NCI-H774 (cell line): ENCODE measurements at places on chromosomes 3 and 15.
A peak's percentile ranks its signal among the peaks of the same experiment; 100 is the strongest.

- DNase-seq = no peak
Observed at GRCh38 chr3:151144760-151145159, 58.3 kb downstream of the GPR171 start.

GRCh38 chr15:68380456-68380855, 51.5 kb downstream of the ITGA11 start:
- DNase-seq = no peak

DNA sequence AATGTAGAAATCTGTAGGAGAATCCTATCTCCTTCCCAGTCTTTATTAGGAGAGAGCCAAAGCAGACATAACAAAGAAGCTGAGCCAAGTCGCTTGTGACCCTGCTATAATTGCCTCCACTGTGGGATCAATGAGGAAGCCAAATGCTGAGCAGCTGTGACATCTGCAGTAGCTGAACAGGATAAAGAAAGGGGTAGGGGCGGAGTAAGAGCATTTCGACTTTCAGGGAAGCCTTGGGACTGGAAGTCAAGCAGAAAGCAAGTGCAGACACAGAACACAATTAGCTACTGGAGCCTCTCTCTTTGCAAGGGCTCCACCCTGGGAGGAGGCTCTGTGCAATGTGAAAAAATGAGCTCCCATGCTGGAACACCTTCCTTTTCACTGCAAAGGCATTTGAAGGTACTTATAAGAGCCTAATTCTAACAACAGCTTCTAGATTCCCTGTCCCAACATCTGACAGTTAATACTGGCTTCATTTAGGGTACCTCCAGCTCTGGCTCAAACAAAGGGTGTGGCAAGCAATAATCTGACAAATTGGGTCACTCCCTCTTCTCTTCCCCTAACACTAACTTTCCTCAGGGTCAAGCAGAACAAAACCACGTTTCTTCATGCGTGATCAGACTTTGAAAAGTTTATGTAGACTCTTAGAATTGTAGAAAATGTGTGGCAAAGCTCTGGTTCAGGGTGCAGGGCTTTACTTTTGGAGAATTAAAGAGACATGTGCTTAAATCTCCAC, 166.4 kb downstream of the CADPS start:
- no peak for DNase-seq

DNA sequence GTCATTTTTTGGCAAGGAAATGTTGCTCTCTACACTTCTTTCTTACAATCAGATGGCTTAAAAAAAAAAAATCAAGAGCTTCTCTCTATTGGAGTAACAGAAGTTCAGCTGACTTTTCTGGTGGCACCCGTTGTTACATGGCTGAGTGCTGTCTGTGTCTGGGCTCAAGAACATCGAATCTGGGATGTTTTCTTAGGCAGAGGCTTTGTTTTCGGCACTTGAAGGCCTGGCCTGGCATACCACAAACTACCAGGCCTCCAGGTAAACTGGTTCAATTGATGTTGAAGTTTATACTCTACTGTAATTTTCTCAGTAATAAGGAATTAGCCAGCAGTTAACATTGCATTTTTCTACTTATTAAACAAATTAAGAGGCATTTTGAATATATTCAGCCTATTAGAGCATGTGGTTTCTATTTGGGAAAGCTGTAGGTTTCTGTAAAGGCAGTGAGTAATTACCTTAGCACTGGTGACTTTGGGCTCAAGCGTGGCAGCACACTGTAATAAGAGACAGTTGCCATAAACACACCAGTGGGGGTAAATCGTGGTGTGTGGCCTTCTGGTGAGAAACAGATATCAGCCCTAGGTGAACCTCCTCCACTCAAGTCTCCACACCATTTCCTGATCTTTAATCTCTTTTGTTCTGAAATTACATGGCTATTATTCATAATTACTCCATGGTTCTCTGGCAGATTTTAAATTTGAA, 544.7 kb downstream of the MECOM start:
- no peak for DNase-seq

DNA sequence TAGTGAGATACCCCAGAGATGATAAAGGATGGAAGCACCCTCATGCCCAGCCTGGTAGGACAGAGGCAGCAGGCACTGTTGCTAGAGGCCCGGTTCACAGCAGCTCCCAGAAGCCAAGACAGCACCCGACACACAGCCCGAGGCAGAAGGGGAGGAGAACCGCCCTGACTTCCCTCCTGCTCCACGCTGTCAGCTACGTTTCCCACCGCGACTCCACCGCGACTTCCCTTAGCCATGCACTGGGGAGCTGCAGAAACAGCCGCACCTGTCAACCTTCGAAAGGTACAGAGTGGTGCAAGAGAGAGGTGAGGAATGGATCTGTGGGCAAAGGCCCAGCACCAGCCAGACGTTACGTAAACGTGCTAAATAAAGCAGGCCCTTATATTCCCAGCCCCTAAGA, 529.2 kb downstream of the GABRG3 start:
- no peak for DNase-seq

GRCh38 chr15:91855684-91856489, 2.4 kb downstream of the SLCO3A1 start:
- DNase-seq = peak; percentile 61

DNA sequence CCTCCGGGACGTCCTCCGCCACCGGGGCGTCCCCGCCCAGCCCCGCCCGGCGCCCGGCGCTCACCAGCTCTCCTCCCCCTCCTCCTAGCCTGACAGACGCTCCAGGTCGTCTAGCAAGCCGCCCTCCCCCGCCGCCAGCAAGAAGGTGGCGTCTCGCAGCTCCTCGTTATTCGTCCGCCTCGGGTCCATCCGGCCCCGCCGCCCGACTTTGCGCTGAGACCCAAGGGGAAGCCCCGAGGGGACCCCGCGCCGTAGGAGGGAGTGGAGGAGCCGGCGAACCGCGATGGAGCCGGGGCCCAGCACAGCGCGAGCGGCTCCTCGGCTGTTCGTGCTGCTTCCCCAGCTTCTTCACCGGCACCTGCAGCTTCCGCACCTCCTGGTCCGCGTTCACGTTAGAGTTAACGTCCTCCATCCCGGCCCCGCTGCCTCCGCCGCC, 26.3 kb upstream of the MTHFS start:
- peak; percentile 25 for DNase-seq

DNA sequence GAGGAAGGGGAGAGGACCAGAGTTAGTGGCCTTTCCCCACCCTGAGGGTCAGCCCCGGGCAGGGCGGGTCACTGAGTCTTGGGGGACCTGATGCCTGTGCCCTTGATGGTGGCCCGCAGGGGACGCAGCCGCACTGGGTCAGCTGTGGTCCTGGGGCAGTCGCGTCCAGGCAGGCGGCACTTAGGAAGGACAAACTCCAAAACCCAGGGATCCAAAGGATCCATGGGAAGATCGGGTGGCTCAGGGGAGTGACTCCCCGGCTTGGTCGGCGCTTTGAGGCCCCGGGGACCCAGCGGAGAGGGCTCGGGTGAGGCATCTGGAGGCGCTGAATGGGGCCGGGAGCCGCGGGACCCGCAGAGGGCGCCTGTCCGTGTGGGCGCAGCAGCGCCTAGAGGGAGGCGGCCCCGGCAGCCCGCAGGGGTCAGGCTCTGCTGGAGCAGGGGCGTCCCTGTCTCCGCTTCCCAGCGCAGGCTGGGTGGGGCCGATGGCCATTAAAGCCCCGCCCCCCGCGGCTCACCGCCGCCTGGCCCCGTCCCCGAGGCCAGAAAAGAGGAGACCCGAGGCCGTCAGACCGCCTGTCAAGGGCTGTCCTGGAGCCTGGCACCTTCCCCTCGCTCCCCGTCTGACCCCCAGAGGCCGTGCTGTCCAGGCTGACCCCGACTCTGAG, 17.5 kb downstream of the CIDEC start:
- peak; percentile 21 for DNase-seq

GRCh38 chr3:187995667-187996066, 158.3 kb upstream of the LPP start:
- DNase-seq = no peak

GRCh38 chr15:76904461-76905012, 603 bp downstream of the SCAPER start:
- DNase-seq = peak; percentile 8

DNA sequence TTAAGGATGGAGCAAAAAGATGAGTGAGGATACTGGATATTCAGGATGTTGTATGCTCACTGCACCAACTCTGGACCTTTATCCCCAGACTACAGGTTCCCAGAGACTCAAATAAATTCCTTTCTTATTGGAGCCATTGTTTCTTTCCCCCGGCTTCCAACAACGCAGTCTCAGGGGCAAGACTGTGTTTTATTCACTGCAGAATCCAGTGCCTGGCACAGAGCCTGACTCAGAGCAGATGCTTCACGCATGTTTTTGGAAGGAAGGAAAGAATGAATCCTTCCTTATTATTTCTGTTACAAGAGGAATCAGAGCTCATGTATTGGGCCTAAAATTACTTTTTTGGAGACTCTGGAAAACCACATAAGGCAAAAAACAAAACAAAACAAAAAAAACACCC, 96.0 kb upstream of the VGLL4 start:
- no peak for DNase-seq

DNA sequence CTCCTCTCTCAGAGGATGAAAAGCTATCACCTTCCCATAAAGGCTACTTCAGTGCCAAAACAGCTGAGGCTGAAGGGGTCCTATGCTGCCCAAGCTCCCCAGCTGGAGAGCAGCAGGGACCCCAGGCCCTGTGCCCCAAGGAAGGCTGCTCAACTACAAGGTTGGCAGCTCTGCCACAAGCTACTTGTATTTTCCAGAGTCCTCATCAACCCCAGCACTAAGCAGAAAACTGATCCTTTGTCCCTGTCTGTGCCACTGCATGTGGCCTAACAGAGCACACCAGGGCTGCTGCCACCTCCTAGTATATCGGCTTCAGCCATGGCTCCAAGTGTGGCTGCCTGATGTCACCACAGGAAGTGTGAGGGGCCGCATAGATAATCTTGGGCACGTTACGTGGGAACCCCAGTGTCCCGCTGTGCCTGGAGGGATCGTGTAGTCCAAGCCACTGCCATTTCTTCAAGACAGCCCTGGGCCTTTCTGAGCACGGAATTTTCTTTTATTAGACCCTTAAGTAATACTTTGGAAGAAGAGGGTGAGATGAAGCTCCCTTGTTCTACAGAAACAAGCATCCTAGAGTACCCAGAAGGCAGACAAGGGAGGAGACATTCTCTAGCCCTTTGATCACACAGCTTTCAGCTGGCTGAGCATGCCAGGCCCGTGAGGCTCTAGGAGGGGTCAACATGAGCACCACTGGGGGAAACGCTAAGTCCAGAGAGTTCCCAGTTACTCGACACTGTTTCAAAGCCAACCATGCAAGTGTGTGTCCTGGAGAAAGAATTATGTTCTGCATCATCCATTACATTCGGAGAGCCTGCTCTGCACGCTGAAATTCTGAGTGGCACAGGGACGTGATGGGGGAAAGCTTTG, 60.7 kb downstream of the CAPN7 start:
- no peak for DNase-seq

DNA sequence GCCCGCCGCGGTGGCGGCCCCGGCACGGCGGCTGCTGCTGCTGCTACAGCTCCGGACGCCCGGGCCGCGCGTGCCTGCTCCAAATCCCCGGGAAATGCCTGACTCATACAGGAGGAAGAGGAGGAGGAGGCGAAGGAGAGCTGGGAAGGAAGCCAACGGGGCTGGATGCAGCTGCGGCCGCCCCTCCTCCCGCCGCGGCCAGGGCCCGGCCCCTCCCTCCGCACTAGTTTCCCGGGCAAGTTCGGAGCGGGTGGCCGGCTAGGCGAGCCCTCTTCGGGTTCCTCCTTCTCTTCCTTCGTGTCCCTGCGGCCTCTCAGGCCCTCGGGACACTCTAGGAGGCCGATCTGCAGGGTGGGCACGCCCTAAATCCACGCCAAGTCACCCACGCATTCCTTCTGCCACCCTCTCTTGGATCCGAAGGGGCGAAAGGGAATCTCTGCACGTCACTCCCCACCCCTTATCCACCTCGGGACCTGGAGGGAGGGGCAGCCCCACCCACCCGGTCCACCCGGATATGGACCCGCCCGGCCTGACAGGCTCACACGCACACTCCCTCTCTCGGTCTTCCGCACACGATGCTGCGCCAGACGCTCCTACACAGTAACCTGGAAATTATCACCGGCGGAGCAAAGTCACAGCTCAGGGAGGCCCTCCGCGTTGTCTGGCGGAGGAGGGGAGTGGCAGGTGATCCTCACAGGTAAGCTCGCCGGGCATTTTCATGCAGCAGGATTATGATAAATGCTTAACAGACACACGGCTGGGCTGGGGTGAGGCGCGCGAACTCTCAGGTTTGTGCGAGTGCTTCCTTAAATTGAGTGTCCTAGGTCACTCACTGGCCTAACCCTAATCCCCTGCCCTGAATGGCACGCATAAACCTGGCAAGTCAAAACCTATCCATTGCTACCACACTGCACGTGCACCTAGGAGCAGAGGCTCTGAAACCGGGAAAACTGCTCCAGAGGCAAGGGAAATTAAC, at the start of the genes OSBPL10 and ZNF860:
OSBPL10 (minus strand) TSS at position 57 of the 976 bp plus-strand sequence. CDS start 83 bp downstream, outside the sequence.
ZNF860 (plus strand) TSS at position 545 of the 976 bp plus-strand sequence. CDS start 7,330 bp downstream, outside the sequence.
- DNase-seq = peak; percentile 30

- DNase-seq = peak; percentile 28
Observed at GRCh38 chr3:31305340-31305739, 227.4 kb upstream of the STT3B start.

DNA sequence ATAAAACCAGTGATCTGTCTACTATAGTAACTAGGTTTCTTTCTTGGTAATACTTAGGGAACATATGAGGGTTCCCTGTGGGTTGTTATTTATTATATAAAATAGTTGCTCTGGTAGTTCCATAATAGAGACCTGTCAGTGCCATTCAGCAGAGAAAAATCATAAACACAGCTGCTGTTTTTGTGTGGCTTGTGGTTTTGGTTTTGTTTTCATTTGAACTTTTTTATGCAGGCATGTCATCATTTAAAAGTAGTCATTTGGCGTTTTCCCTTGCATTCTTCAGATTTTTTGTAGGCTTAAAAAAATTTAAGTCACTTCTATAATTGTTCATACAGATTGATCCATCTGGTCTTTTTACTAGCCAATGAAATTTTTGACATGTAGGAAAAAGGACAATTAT, 47.9 kb downstream of the PIK3CA start:
- DNase-seq = no peak

- no peak for DNase-seq
Observed at GRCh38 chr3:63032881-63033280, 157.7 kb upstream of the CADPS start.
